ENCODE measurements at places on chromosomes 13 and 19.

DNA sequence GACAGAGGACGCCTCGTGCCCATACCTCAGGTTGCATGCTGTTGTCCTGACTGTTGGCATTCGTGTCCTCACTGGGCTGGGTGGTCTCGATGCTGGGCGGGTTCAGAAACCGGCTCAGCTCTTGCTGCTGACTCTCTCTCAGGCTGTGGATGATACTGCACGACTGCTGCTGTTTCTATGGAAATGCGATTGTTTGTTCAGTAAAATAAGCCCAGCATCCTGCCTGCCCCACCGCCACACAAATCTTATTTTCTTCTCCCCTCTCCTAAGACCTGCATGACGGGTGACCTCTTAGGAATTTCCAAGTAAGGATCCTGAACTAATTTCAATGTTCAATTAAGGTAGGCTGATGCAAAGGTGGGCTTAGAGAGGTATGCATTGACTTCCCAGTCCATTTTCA is 356.5 kb downstream of the NALCN start:
- DNase-seq: no peak

DNA sequence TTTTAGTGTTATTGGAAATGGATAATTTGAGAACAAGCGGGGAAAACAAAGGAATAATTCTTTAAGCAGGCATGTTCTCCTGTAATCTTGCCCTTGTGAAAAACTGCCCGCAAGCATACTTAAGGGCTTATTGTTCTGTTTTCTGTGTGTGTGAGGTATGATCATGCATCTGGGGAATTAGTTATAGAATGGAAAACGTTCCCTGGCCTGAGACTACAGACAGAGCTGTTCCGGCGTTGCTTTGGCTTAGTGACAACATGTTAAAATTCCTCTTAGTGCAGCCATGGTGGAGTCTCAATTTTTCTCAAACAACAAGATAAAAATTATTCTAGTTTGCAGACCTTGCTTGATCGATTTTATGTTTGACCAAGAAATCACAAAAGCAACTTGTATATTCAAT is 560.2 kb upstream of the SPRY2 start:
- no peak for DNase-seq

DNA sequence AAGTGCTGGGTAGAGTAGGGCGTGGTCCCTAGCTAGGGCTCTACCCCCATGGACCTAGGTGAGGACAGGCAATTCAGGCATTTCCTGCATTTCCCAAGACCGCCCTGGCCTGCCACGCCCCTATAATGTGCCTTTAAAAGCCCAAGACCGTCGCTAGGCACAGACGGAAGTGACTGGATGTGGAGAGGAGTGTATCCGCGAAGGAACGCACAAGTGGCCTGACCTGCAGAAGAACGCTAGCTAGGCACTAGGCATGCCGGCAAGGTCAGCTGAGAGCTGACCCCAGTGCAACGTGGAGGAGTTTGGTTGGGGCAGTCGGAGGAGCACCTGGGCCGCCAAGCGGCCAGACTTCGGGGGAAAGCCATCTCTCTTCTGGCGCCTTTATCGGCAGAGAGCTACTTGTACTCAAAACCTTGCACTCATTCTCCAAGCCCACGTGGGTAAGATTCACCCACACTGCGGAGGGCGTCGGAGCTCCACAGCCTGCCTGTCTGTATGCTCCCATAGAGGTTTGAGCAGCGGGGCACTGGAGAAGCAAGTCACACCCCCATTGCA is 370.0 kb downstream of the FGF9 start:
- DNase-seq: no peak

DNA sequence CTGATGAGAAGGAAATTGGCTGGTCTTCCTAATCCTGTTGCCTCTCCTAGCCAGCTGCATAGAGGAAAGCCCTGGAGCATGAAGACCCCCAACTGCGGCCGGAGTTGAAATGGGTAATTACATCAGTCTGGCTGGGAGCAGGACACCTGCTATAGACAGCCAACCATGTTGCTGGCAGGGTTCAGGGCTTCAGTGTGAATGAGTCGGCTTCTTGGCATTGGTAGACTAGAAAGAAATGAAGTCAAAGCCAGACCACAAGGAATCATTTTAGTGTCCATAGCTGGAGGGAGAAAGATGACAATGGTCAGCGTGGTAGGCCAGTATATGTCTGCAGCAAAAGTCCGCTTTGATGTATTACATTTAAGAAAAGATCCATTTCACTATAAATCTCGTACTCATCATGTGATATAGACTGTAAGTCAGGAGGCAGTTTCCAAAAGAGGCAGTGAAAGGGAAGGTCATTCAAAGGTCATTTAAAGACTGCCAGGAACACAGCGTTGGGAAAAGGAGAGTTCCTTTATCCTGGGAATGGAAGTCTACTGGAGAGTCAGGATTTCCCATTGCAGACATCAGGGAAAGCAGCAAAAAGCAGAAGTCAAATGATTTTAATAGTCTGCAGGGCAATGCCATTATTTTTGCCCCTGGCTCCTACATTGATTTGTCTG is 262.7 kb downstream of the DNAJC15 start:
- DNase-seq: peak; percentile 36

- DNase-seq: no peak
These were observed 9.2 kb upstream of the EHD2 start for GRCh38 chr19:47704024-47704423.

DNA sequence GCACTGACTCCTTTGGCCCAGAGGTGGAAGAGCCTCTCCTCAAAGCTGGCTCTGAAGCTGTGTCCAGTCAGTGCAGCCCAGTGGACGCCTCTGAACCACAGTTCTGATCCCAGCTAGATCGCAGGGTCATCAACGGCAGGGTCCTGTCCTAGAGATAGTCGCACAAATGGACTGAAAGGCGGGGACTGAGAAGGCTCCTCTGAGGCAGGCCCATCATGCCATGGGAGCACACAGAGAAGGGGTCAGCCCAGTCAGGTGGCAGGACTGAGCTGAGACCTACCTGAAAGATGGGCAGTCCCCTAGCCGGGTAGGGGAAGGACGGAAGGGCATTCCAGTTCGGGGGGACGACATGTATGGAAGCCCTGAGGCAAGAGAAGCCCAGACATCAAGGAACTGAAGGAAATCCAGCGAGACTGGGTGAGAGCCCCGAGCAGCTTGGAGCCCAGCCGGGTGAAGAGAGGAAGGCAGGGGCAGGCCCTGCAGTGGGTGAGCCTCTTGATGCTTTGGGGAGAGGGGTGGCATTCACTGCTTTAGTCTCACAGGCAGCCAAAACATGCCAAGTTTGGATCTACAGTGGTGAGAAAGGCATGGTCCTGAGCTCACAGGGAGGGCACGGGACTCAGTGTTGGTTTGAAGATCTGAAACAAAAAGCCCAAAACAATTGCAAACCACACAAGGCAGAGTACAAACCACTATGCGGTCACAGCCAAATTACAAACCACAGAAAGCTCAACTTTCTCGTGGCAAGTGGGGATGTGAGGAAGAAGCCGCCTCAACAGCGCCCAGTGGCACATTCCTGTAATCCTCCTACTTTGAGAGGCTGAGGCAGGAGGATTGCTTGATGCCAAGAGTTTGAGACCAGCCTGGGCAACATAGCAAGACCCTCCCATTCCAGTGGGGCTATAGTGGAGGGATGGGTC is 10.0 kb downstream of the CALM3 start:
- DNase-seq: no peak

GRCh38 chr19:39765091-39766076 is 13.3 kb upstream of the LEUTX start:
- peak; percentile 83 for DNase-seq

DNA sequence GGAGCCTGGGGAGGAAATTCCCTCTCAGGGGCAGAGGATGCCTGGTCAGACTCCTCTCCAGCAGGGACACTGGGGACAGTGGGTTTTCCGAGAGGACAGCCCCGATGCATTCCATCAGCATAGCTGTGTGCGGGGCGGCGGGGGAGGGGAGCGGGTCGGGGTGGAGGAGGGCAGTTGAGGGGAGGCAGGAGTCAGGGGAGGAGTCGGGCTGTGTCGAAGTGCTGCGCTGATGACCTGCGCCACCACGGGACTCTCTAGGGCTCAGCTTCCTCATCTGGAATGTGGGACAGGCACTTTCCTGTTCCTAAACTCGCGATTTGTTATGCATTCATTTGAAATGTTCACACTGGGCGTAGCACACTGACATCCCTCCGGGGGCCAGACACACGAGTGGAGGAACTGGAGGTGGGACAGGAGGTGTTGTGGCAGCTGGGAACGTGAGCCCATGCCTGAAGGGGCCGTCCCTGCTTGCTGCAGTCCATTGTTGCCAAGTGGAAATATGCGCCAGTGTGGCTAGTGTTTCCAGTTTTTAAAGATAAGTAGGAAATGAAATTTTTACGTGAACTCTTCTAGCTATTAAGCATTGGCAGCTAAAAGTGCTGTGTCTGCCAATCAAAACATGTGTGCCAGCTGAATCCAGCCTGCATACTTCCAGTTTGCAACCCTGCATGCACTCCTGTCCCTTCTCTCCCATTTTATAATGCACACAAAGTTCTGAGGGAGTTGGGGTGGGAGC is 43.3 kb downstream of the FLT1 start:
- DNase-seq: no peak

DNA sequence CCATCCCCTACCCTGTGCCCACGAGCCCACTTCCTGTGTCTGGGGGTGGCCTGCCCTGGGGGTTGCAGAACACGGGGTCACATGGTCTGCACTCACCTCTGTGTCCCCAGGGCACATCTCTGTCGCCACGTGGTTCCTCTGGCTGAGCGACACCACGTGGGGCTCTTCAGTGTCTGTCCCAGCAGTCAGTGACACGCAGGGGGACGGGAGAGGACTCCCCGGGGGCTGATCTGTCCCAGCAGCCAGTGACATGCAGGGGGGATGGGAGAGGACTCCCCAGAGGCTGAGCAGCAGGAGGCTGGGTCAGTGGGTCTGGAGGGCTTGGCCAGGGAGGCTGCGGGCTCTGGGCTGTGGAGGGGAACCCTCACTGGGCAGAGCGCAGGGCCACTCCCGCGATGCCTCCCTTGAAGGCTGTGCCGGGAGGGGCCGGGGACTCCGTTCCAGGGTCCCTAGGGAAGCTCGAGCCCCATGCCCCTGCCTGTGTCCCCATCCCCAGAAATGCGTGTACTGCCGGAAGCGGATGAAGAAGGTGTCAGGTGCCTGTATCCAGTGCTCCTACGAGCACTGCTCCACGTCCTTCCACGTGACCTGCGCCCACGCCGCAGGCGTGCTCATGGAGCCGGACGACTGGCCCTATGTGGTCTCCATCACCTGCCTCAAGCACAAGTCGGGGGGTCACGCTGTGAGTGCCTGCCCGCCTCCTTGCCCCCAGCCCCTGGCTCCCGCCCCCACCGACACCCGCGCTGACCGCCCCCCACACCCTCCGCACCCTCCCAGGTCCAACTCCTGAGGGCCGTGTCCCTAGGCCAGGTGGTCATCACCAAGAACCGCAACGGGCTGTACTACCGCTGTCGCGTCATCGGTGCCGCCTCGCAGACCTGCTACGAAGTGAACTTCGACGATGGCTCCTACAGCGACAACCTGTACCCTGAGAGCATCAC is 174.8 kb downstream of the KDM4B start:
- no peak for DNase-seq

- DNase-seq: no peak
These were observed 14.7 kb upstream of the TEKTIP1 start for GRCh38 chr19:3524078-3524842.

DNA sequence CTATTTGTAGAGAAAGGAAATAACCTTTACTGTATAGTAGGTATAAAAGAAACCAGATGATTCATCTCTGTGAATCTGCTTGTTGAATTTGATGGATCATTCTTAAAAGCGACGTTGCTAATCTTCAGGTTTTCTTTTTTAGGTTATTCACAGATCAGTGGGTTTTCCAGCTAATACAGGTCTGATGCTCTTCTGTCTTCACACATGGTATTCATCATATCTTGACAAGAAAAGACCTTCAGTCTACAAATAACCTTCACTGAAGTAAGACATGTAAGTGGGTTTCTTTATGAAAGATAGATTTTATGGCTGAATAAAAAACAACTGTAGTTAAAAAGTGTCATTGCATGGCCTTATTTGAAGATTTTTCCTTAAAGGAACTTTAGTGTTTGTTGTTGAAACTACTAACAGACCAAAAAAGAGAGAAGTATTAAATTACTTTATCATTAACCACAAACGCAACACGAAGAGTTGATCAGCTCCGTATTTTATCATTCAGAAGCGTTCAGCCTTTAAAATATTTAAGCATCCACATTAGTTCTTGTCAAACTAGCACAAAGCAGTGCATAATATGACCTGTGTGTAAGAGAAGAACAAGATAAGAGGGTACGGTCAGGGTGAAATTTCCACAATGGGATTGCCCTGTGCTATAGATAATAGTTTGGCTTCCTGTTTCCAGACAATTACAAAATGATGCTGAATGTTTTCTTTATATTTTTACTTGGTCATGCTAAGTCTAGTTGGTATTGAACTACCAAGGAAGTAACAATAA is 299.5 kb downstream of the MZT1 start:
- DNase-seq: no peak

Measured in NCI-H82 (cell line).